C1 segment of cervical spinal cord (tissue), 14 donors: ENCODE measurements at places on chromosomes 1 and 21.

- no peak for DNase-seq
Measured at GRCh38 chr1:180264595-180264994, 34.5 kb downstream of the LHX4 start.

GRCh38 chr1:200206761-200207160 is 179.3 kb downstream of the NR5A2 start:
- DNase-seq, result no peak

- DNase-seq, result no peak
Measured at GRCh38 chr21:25115021-25115420, 492.3 kb downstream of the MRPL39 start.

DNA sequence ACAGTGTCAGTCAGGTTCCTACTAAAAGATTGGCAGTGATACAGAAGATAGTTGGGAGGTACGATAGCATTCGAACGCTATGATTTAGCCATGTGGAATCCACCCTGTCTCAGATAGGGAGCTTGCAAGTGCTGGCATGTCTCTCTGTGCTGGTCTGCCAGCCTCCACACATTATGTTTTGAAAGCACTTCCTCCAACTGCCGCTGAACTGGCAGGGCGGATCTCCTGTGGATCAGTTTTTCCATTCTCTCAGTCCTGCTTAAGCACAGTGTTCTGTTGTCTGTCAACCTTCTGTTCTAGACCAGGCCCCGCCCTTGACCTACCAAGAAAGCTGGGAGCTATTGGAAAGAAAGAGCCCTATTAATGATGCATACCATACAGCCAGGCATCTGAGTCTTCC is 65.5 kb upstream of the PALMD start:
- no peak for DNase-seq

DNA sequence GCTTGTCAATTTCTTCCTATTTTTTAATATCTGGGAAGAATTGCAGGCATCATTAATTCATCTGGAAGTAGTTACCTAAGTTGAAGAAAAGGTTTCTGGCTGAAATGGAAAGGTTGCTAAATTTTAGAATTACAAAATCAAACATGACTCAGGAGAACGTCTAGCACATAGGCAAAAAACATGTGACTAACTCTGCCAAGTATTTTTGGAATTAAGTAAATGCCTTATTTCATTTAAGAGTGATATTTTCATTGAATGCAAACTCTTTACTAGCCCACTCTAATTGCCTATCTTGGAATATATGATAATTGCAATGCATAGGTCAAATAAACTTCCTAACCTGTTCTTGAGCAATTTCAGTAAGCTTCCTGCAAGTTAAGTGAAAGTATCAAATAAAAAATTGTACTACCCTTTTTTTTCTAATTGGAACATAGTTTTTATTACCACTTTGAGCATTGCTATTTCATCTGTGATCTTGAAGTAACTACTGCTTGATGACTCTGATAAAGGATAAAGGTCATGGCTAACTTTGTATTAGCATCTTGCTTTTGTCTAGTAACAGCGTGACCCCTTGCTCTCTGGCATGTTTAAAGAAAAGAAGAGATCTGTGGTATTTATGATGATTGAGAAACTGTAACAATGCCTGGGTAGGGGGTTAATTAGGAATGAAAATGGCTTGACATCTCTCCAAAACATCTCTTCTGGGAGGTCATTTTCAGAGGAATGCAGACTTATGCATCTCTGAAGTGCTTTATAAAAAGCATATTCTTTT is 208.3 kb upstream of the NCAM2 start:
- no peak for DNase-seq
